ENCODE measurements at places on chromosomes 3 and 15.

GRCh38 chr3:141106842-141107241 lies 55.7 kb downstream of the SPSB4 start:
- DNase-seq: no peak

GRCh38 chr3:53646723-53647122 lies 152.3 kb downstream of the CACNA1D start:
- no peak for DNase-seq

GRCh38 chr15:98433856-98434255 lies 214.5 kb upstream of the IGF1R start:
- no peak for DNase-seq

DNA sequence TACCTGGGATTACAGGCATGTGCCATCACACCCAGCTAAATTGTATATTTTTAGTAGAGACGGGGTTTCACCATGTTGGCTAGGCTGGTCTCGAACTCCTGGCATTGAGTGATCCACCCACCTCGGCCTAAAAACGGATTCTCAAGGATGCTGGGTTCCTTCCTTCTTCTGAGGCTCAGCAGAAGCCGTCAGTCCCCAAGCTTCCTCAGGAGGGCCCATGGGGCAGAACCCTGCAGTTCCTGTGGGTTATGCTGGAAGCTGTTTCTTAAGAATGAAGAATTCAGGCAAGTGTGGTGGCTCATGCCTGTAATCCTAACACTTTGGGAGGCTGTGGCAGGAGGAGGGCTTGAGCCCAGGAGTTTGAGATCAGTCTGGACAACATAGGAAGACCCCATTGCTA lies 29.0 kb upstream of the ZNF710 start:
- DNase-seq: no peak

DNA sequence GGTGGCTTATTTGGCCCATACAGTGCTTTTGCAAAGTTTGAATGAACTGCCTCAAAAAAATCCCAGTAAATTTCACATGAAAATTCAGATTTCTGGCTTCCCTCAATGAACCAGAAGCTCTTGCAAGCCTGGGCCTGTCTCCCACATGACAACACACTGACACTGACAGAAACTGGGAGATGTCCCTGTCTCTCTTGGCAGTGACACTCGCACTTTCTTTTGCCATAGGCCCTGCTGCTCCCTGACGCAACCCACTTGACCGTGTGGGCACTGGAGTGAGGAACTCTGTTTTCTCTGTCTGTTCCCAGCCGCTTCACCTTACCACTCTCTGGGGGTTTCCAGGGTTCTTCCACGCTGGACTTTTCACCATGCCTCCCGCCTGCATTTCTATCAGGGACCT lies 524.5 kb downstream of the SHQ1 start:
- DNase-seq: no peak

GRCh38 chr3:43155464-43156121 lies 49.7 kb upstream of the POMGNT2 start:
- peak; percentile 93 for DNase-seq

DNA sequence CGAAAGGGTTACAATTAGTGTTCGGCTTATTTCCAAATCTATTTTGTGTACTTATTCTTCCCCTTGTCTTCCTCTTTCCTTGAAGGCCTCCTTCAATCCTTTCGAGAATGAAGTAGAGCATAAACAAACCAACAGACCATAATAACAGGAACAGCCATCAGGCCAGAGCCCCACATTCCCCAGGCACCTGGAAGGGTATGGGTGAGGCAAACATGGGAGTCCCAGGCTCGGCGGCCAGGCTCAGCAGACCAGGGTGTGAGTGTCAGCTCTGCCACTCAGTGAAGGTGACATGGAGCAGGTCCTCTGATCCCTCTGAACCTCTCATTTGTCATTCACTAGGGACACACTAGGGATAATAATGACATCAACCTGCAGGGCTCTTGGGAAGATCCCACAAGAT lies 13.8 kb downstream of the ALS2CL start:
- DNase-seq: no peak

GRCh38 chr3:127067116-127067910 lies 84.4 kb downstream of the PLXNA1 start:
- no peak for DNase-seq

DNA sequence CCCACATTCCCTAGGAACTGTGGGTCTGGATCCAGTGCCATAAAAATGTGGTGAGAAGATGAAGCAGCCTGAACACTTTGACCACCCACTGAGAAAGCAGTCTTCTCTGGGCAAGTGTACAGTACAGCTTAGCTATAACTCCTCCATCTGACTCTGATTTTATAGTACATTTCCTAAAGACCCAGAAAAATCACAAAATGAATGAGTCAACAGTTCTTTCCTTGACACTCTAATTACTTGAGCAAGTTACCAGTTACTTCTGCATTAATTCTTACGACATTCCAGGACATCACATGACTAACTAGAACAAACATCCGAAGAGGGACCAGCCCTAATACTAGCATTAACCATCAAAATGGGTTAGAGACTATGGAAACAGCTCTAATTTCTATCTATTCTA lies 148.1 kb upstream of the PEX5L start:
- DNase-seq: no peak

DNA sequence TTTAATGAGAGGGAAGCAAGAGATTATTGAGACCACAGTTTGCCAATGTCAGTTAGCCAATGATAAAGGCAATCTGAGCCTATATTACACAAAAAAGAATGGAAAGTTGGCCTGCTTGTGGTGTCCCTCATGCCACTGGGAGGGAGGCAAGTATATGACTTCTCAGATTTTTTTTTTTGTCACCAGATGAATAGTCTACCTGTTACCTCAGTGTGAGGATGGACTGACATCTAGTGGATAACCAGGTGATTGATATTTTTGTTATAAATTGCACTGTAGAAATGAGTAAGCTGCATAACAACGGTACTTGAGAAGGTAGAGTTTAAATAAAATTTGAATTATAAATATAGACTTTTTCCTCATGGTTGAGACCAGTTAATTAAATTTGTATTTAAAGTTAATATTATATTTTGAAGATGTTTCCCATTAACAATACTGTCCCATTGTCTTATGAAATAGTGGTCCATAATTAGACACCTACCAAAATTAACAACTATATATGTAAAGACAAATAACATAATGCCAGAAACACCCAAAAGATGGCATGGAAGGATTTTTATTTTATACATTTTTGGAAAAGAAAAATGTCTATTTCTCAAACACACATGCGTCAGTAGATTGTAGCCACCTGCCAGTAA lies 237.8 kb upstream of the GADL1 start:
- DNase-seq: peak; percentile 20

GRCh38 chr15:30954674-30955073 lies 36.8 kb downstream of the MTMR10 start:
- DNase-seq: peak; percentile 14

GRCh38 chr15:56723787-56724186 lies 9.5 kb downstream of the ZNF280D start:
- DNase-seq: no peak

GRCh38 chr15:50330921-50331320 lies 24.1 kb downstream of the GABPB1 start:
- no peak for DNase-seq

DNA sequence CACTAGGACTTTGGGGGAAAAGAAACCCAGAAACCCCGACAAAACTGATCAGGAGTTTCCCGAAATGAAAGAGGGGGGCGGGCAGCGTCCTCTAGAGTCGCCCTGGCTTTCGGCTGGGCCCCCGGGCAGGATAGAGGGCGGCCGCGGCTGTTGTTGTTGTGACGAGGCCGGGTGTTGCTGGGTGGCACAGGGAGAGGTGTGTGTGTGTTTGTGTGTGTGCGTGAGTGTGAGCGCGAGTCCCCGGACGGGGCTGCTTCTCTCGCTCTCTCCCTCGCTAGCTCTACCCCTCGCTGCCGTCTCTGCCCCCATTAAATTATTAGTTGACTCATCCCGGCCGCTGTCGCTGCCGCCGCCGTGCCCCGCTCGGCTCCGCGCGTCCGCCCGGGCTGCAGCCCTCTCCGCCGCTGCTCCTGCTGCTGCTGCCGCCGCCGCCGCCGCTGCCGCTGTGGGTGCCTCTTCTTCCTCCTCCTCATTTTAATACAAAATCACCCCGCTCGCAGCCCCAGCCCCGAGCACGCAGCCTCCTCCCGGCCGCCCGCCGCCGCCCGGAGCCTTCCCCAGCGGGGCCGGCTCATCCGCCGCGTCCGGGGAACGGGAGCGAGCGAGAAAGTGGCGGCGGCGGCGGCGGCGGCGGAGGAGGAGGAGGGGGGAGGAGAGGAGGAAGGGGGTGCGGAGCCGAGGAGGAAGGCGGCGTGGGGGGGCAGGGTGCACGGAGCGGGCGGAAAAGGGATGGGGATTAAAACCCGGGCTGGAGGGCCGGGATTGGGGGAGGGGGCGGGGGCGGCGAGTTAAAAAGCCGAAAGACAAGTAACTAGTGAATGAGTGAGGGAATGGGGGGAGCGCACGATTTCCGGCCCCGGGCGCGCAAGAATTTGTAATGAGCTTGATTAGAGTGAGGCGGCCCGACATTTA lies at the start of gene SATB1:
Gene SATB1 (minus strand): TSS at position 611 of the 912 bp plus-strand sequence. CDS start 4,372 bp downstream, outside the sequence.
- DNase-seq: peak; percentile 45

GRCh38 chr3:33318710-33319380 lies 41.6 kb downstream of the FBXL2 start:
- DNase-seq: peak; percentile 36

DNA sequence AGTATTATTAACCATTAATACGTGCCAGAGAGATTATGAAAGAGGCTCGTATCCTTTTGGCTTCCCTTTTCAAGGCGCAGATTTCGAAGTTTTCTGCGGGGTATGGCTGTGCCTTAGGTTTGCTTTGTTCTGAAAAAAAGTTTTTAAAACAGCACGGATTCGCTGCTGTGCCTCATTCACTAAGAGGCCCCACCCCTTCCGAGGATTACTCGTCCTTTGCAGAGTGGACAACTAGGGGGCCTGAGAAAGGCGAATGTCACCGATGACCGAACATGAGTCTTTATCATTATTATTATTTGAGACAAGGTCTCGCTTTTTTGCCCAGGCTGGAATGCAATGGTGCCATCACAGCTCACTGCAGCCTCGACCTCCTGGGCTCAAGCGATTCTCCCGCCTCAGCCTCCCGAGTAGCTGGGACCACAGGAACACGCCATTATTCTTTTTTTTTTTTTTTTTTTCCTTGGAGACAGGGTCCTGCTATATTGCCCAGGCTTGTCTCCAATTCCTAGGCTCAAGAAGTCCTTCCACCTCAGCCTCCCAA lies 684 bp upstream of the RPS27L start:
- DNase-seq: peak; percentile 89

GRCh38 chr3:11509173-11510000 lies 134.3 kb downstream of the VGLL4 start:
- peak; percentile 85 for DNase-seq

DNA sequence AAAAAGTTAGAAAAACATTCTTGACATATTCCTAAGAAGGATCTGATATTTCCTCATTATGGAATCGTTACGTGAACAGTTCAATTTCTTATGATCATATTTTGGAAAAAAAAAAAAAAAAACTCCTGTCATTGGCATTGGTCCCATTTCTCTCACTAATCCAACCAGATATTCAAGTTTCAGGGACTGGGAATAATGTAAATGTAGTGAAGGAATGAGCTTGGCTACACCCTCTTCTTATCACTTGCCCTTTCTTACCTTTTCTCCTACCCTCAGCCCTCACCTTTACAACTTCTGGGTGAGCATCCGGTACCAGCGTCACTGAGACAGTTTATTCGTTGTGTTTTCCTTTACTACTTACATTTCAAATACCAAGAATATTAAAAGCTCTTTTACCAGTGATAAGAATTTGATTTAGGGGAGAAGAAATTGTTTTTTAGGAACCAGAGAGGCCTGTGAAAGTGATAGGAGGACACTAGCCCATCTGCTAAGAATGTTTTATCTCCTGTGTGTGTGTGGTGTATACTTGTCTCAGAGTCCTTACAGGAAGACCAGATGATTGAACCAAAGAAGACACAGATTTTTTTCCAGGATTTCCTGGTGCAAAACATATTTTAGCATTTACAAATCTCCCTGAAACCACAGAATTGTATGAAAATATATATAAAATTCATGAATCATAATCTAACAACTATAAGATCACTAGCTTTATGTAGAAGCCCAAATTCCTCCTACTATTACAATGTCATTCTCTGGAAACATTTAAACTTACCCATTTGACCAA lies 946.7 kb downstream of the ZPLD1 start:
- DNase-seq: no peak
